NCI-H2029 (cell line): ENCODE measurements at places on chromosomes 1 and 21.

DNA sequence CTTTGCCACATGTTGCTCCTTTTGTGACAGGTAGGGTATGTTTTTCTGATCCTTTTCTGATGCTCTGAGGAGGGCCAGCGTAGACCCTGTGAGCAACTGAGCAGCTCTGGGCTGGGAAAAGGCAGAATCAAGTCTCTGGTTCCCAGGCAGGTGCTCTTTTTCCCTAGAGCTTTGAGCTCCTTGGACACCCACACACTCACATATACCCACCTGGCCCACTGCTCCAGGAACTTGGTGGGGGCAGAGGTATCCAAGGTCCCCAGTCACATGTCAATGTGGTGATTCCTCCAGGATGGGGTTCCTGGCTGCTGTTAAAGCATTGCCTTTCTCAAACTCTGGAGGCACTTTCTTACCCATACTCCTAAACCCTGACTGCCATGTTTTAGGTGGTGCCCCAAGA lies 5.4 kb downstream of the CD2 start:
- DNase-seq, result no peak

GRCh38 chr1:1439546-1440261 lies 4.2 kb downstream of the VWA1 start:
- no peak for DNase-seq

- no peak for DNase-seq
Measured at GRCh38 chr1:242811092-242811840, 286.8 kb upstream of the PLD5 start.

DNA sequence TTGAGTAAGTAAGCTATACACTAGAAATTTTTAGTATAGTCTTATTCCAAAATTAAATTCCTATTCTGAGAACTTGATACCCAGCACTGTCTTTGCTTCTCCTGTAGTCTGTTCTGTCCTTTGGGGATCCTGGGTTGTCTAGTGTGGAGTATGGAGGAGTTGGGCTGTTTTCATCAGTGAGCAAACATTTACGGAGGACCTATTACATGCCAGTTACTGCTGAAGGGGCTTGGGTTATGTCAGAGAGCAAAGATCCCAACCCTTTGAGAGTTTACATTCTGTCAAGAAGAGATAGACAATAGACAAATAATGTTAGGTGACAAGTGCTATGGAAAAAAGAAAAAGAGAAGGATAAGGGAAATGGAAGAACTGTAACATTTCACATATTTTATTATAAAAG lies 9.0 kb downstream of the TRAPPC10 start:
- no peak for DNase-seq
